ENCODE measurements at places on chromosomes 1 and 21. TPM values are rescaled to one million over a fixed set of nuclear protein-coding genes. Genes with fewer than 3 reads are reported as not detected.

Gene TAS1R1
- not detected for total RNA-seq

Gene CYP4A11
- not detected for total RNA-seq

Gene PSRC1
- total RNA-seq = 2.6 TPM

Gene CR1L
- not detected for total RNA-seq

Gene ELAPOR1
- total RNA-seq = 24.0 TPM

DNA sequence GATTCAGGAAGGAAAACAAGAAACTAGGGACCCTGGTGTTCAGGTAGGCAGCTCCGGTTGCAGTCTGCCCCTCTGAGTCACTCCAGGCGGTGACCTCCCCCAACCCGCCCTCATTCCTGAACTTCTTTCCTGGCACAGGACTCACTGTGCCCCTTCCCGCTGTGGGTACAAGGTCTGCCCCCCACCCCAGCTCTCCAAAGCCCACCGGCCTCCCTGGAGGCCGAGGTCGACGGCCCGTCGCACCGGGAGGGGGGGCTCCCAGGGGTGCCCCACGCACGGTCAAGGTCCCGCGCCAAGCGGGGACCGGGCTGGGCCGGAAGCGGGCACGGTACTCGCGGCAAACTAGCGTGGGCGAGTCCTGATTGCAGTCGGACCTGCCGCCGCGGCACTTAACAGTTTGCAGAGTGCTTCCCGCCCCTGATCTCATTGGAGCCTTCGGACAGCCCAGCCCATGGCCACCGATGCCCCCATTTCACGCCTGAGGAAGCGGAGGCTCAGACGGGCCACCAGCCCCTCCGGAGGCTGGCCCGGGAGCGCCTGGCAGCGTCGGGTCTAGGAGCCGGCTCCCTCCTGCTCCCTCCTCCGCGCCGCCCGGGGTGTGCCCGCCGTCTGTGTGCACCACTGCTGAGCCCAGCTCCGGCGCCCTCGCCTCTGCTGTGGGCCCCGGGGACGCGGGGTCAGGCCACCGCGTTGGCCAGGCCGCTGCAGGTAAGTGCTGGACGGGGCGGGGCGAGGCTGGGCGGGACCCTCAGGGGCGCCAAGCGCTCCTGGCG is at the start of gene GJB3:
TSS of gene GJB3 (plus strand) at position 144 of the 773 bp plus-strand sequence. CDS start 3,549 bp downstream, outside the sequence.
- DNase-seq = no peak

DNA sequence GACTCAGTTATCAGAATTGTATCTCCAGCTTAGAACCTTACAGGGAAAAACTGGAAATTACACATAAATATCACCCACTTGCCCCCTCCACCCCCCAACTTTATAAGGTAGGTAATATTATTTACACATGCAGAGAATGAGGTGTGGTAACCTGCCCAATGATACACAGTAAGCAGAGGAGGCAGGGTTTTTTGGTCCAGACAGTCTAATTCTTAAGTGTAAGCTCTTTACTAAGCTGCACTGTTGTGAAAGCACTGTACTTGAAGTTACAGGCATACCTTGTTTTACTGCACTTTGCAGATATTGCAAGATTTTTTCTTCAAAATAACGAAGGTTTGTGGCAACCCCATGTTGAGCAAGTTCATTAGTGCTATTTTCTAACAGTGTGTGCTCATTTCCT is 24.8 kb upstream of the MYOCOS start:
- no peak for DNase-seq

DNA sequence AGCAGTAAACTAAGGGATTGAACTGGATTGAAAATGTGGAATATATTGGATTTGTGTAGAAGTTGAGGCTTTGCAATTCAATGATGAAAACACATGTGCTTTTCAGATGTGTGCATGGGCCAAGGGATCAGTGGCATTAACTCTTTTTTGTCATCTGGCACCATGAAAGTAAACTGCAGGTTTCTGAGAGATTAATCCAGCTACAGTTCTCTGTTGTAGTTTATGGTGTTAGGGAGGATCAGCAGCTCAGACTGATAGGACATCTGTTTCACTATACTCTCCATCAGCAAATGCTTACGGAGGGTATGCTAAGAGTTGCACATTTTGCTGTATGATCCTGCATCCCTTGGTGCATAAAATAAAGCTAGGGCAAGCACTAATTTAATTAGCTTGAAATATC is 82.6 kb downstream of the C1orf21 start:
- DNase-seq = no peak

GRCh38 chr1:19405761-19406487 is 79.4 kb downstream of the CAPZB start:
- no peak for DNase-seq
